ENCODE measurements at places on chromosomes 1 and 21.

GRCh38 chr1:116514708-116515525 lies 55.9 kb downstream of the CD58 start:
- DNase-seq, result peak; percentile 70

DNA sequence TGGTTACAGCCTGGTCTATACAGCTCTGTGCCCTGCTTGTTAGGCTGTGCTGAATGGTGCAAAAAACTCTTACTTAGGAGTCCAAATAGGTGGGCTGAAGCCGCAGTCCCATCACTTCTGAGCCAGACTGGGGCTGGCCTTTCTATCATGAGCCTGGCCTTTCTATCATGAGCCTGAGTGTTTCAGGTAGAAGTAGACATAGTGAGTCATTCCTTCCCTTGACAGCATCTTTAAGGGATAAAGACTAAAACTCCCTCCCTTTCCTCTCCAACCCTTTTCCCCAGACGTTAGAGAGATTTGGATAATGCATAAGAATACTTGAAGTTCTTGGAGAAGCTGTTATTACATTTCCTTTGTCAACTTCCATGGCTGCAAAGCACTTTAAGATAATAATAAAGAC lies 46.5 kb upstream of the PARP1 start:
- DNase-seq, result no peak

DNA sequence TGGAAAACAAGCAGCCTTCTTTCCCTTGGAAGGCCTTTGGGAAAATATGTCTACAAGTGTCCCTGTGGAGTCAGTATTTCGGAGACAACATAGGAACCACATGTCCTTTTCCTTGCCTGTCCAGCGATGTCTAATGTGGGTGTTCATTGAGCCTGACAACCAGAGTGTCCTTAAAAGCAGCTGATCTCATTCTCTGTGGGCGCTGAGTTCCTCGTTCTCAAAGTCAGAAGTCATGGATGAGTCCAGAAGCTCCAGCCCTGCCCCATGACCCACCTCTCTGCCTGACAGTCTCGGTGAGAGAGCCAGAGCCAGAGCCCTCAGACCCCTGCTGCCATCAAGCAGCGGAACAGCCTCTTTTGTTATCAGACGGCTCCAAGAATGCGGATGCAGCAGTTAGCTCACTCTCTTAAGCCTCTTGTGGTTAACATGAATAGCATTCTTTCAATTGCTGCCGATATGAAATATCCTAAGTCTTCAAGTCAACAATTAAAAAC lies 329.2 kb downstream of the TGFB2 start:
- no peak for DNase-seq

DNA sequence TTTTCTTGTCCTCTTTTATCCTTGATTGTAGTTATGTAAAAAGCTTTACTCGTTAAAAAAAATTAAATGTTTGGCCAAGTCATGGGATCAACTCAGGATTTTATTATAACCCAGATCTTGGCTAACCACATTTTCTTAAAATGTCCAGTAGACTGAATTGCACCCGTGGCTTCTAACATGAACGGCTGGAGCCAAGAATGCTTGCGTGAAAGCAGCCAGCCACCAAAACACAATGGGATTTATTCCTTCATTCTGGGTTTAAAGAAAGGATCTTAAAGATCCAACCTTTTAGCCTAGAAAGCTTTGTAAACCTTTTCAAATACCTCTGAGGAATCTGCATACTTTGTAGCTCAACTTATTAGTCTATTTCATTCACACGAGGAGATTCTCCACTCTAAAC lies 404.4 kb downstream of the USP25 start:
- no peak for DNase-seq

- DNase-seq, result no peak
Observed at GRCh38 chr1:214917081-214917635, 165.4 kb upstream of the KCNK2 start.

GRCh38 chr1:234963180-234963903 lies 165.3 kb downstream of the TOMM20 start:
- peak; percentile 89 for DNase-seq

DNA sequence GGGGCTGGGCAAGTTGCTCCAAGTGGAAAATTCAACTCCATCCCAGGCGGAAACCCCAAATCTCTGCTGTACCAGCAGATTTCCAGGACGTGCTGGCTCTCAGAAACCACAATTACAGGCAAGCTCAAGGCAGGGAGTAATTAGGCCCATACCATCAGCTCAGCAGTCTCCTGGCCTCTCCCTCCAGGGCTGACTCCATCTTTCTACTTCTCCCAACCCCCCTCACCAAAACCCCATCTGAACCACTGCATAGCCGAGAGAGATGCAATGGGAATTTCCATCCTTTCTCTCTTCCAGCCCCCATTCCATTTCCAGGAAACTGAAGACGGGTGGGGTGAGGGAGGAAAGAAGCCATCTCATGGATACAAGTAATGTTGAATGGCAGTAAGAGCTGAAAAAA lies 41.2 kb downstream of the ARHGEF11 start:
- no peak for DNase-seq

DNA sequence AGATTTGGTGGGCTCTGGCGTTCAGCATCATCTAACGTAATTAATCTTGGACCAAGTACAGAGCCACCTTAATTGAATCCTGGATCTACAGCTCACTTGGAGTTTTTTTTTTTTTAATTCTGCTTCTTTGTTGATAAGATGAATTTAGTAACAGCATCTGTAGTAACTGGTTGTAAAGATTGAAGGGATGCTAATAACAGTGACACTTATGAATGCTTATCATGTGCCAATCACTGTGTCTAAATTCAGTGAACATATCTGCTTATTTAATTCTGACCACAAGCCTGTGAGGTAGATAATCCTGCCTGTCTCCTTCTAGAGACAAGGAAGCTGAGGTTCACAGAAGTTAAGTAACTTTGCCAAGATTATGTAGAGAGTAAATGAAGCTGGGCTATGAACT lies 408.0 kb downstream of the RWDD3 start:
- DNase-seq, result no peak

GRCh38 chr1:82273816-82274215 lies 473.1 kb downstream of the ADGRL2 start:
- no peak for DNase-seq

DNA sequence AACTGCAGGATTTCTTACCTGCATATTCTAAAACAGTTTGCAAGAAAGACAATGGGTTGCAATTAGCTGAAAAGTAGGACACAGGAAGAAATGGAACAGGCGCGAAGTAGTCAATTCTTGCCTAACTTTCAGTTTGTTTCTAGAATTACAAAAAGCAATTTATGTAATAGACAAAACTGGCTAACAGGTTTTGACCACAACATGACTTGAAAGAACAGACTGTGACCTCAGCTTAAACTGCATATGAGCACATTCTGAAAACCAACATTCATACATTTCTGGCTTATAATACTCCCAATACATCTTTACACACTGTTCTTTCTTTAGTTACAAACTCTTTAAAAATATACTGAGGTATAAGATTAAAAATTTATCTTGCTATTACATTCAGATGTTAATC lies 405.9 kb upstream of the B3GALT2 start:
- no peak for DNase-seq

- no peak for DNase-seq
Observed at GRCh38 chr1:228717081-228717480, 18.2 kb upstream of the RHOU start.

DNA sequence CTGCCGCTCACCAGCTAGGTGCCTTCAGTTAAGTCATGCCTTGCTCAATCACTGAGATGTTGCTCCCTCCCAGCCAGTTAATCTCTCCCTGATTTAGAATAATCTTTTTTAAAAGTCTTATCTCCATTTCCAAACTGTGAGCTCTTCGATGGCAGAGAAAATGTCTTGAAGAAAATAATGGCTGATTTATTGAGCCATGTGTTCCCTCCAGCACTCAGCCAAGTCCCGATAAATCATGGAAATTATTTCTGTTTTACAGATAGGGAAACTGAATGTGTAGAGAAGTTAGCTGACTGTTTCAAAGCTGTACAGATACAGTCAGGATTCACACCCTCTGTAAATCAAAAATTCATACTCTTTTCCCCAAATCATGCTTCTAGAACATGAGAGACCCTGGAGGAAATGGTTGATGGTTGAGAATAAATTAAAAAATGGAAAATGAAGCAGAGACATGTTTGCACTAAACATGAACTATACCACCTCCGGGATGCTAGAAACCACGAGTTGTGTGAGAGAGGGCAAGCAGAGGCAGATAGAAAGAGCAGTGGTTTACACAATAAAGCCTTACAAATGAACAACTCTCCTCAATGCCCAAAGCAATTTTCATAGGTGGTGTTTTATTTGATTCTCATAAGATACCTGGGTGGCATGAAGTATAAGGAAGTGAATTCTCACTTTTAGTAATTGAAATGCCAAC lies 376.4 kb downstream of the PLPP3 start:
- no peak for DNase-seq

GRCh38 chr1:24119859-24120756 lies 8.2 kb upstream of the MYOM3 start:
- DNase-seq, result no peak

- peak; percentile 62 for DNase-seq
Observed at GRCh38 chr1:19390901-19391595, 78.9 kb downstream of the SLC66A1 start.

All from activated naive CD8-positive, alpha-beta T cell treated with anti-CD3 and anti-CD28 coated beads, Interleukin-2, amount 50 U/mL, for 24 hours (primary cell).